ENCODE measurements at places on chromosomes 12 and 14.

GRCh38 chr12:43028826-43029225, 439.3 kb upstream of the PRICKLE1 start:
- no peak for DNase-seq

- no peak for DNase-seq
These were observed 58.7 kb downstream of the CLIP1 start for GRCh38 chr12:122363782-122364181.

DNA sequence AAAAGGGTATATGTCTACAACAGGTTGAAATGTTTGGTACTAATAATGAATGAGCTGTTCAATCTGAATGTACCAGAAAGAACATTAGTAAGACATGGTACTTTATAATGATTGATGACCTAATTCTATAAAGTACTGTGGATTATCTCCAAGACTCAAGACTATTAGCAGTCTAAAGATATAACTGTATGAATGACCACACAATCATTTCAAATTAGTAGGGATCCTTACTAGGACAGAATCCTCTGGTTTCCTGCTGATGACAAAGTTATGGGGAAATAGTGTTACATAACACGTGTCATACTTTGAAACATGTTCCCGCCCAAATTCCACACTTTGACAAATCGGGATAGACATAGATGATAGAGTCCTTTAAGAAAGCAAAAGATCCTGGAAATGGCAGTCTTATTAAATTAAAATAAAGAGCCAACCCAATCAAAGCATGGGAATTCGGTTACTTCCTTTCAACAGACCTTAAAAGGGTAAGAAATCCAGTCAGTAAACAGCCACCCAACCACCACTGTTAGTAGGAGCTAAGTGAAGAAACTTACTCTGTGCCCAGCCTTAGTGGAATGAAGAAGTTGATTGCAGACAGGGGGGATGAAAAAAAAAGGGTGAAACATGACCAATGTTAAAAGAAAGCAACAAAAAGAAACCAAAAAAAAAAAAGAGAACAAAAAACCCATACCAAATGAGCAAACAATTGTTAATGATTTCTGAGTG, 2.8 kb downstream of the VPS29 start:
- no peak for DNase-seq

- DNase-seq, result no peak
These were observed 9.7 kb downstream of the NFATC4 start for GRCh38 chr14:24377657-24378056.

GRCh38 chr12:85572956-85573355, 263.3 kb downstream of the RASSF9 start:
- no peak for DNase-seq

GRCh38 chr14:72063761-72064282, 131.6 kb downstream of the RGS6 start:
- no peak for DNase-seq

DNA sequence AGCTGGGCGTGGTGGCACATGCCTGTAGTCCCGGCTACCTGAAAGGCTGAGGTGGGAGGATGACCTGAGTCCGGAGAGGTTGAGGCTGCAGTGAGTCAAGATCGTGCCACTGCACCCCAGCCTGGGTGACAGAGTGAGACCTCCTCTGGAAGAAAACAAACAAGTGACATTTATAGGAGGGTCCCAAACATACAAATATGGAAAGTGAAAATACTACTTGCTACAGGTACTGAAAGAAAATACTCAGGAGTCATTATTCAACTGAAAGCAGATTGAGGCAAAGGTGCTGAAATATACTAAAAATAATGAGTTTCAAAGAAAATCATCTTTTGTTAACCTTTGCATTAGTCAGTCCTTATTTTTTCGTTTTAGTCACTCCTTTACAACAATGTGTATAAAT, 53.5 kb downstream of the ETV6 start:
- DNase-seq, result no peak

DNA sequence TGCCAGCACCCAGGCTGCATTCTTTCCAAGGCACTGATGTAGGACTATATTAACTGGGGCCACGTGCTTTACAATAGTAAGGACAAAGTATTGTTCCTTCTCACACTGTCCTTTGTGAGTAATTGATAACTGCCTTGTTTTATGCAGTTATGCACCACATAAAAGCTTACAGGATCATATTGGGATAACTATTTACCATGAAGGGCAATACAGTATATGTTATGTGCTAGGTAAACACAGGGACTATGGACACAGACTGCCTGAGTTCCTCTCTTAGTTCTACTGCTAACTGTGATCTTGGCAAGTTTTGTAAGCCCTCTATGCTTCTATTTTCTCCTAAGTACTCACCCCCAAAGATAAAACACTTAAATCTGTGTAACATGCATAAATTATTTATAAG, 183.7 kb downstream of the NOVA1 start:
- DNase-seq, result no peak

DNA sequence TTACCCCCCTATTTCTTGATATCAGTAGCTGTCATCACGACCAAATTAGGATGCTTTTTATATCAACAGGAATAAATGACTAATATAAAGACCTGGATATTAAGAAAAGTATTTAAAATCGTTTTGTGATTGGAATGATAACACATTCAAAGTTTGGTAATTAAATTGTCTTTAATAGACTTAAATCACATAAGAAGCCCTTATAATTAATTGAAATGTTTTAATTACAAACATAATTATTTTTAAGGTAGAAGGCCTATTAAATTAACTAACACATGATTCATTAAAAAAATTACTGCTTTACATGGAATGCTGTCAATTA, 412.4 kb downstream of the FUT8 start:
- DNase-seq, result no peak

- no peak for DNase-seq
These were observed 122.9 kb upstream of the RAP1B start for GRCh38 chr12:68487721-68488309.

DNA sequence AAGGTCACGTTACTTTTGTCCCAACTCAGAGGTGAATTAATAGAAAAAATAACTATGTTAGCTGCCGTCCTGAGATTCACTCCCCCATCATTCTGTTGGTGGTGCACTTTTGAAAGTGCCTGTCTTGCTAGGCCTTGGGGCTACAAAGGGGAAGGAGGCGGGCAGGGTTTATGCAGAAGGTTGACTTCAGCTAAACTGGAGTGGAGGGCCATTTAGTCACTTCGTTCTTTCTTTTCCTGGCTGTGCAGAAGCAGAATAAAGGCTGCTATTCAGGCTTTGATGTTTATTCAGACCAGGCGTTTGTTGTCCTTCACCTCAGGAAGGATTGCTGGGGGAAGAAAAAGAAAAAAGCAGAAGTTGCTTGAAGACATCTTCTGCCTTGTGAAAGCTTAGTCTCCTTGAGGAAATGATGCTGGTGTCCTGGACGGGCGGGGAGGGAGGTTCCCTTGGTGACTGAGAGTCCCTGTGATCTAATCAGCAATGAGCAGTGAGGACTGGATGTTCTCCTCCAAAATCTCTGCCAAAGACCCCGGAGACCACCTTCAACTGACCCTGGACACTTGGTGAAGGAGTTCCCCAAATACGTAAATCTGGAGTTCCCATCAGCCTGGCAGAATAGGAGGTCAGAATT, 4.0 kb downstream of the GLT1D1 start:
- no peak for DNase-seq

DNA sequence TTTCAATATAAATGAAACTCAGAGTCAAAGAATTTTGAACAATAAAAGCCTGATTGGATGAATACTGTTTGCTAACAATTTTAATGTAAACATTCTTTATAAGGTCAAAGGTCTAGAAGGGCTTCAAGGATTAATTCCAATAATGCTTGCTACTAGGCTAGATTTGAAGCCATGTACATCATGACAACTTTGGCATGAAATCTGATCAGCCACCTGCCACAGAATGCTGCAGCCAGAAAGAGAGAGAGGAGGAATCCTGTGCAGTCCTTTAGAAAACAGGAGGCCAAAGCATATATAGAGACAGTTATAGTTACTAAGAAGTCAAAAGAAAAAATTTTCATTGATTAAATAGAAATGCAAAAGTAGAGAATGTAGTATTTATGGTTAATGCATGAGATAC, 47.1 kb downstream of the ABCD2 start:
- DNase-seq, result no peak

DNA sequence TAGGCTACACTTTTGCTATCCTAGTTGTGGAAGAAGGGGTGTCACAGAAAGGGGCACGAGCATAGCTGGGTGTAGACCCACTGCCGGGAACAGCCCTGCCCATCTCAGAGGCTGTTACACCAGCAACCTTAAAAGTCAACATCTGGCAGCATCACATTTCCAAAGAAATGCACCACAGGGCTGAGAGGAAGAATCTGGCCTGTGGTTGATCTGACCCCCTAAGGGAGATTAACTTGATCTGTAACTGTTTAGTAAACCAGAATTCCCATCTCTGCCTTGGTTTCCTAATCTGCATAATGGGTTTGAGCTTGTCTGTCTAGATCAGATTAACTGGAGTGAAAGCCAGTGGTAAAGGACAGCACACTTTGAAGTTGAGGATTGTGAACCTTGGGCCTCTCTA, 1.3 kb downstream of the LRP1-AS start:
- no peak for DNase-seq

GRCh38 chr12:12874029-12874428, 17.3 kb upstream of the GPRC5A start:
- DNase-seq, result no peak

GRCh38 chr12:112852810-112853209, 54.0 kb upstream of the OAS1 start:
- no peak for DNase-seq

GRCh38 chr14:88002421-88003075, 2.4 kb upstream of the GPR65 start:
- DNase-seq, result no peak

DNA sequence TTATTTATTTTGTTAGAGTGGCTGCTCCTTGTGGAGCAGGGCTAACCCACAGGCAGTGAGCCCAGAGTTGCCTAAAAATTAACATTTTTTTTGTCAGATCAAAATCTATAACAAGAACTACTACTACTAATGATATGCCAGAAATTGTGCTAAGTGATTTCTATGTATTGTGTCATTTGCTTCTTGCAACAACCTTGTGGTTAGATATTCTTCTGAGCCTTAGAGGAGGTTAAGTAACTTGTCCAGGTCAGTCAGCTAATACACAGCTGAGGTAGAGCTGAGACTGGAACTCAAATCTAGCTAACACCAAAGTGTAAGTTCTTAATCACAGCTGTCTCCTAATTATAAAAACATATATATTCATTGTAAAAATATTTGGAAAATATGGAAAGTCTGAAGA, 29.8 kb downstream of the CFL2 start:
- no peak for DNase-seq

GRCh38 chr12:42611571-42612230, 22.2 kb upstream of the PRICKLE1 start:
- no peak for DNase-seq

GRCh38 chr12:54240971-54241588, 38.8 kb downstream of the CBX5 start:
- no peak for DNase-seq

GRCh38 chr14:21558703-21559170, 21.1 kb downstream of the OR10G3 start:
- no peak for DNase-seq

GRCh38 chr14:66046035-66046434, 440.1 kb upstream of the CCDC196 start:
- DNase-seq, result no peak

- no peak for DNase-seq
These were observed 299.6 kb downstream of the DPF3 start for GRCh38 chr14:72594099-72594901.

DNA sequence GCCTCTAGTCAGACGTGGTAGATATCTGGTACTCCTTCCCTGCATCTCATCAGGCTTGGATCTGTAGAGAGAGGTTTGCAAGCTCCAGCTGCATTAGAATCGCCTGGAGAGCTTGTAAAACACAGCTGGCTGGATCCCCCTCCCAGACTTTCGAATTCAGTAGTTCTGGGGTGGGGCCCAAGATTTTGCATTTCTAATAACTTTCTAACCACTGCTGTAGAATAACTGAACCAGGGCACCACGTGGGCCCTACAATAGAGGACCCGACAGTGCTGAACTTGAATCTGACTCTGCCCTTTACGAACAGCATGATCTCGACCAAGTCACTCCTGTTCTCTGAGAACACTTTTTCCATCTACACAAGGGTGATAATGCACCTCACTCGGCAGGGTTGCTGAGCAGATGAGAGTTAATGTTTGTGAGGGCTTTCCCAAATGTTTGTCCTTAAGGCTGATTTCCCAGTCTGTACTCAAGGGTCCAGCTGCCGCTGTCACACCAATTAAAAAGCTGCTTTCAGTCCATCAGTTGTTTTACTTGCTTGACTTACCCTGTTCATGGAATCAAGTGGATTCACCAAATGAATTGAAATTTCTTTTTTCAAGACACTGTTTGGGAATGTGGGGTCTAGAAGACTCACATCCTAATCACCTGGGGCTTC, 86.6 kb upstream of the SLC24A4 start:
- DNase-seq, result no peak

DNA sequence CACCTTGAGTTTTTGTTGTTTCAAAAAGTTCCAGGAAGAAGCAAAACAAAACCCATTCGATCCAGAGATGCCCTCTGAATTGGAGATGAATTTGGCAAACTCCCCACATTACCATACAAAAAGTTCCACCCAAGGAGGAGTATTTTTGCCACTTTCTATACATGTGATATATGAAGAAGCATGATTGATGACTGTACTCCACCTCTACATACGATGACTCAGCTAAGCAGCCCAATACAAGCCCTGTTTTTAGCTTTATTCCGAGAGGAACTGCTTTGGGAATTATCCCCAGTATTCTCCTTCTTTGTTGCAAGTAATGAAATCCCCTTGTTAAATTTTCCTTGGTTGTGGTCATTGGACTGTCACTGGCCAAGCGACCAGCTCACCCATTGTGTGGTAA, 11.4 kb downstream of the TMEM253 start:
- no peak for DNase-seq
